ENCODE measurements at places on chromosomes 16 and 17.

GRCh38 chr16:54568906-54569807 is 282.6 kb upstream of the IRX3 start:
- DNase-seq = no peak

GRCh38 chr16:3180445-3180878 is 7.5 kb upstream of the OR1F1 start:
- no peak for DNase-seq

- DNase-seq = no peak
Measured at GRCh38 chr17:48760411-48760810, 31.9 kb upstream of the HOXB13 start.

DNA sequence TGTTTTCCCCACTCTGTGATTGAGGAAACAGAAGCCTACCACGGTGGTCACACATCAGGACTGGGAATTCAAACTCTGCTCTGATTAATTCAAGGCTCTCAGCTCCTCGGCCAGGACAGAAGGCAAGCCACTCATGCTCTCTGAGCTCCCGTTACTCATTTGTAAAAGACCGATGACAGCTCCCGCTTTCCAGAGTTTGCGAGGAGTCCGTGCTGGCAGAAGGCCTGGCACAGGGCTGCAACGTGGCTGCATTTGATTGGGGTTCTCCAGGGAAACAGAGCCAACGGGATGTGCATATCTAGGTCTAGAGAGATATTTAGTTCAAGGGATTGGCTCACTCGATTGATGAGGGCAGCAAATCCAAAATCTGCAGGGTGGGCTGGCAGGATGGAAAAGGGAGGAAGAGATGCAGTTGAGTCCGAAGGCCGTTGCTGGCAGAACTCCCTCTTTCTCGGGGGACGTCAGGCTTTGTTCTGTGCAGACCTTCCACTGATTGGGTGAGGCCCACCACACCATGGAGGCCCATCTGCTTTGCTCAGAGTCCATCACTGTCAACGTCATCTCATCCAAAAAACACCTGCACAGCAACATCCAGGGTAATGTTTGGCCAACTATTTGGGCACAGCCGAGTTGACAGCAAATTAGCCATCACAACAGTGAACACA is 215.5 kb upstream of the RPL38 start:
- no peak for DNase-seq

GRCh38 chr17:5437721-5438317 is 1.1 kb downstream of the C1QBP start:
- no peak for DNase-seq
